Mesenteric fat pad (tissue), 1 donor: ENCODE measurements at places on chromosomes 5 and 9. TPM values are rescaled to one million over a fixed set of nuclear protein-coding genes. Genes with fewer than 3 reads are reported as not detected.

- DNase-seq: no peak
Observed at GRCh38 chr5:96946381-96946780, 10.5 kb downstream of the LNPEP start.

DNA sequence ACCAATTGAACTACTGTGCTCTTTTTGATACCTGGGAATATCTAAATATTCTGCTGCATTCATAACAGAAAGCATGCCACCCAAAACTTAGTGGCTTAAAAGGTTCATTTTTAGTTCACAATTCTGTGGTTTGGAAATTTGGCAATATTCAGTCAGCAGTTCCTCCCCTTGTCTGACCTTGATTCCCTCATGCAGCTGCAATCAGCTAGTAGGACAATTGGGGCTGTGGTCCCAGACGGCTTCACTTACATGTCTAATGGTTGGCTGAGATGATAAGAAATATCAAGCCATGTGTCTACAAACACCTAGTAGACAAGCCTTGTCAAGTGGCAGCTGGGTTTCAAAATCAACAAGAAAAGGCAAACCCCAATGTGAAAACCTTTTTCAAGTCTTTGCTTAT, 51.3 kb downstream of the ANXA1 start:
- no peak for DNase-seq

- DNase-seq: no peak
Observed at GRCh38 chr5:149865746-149866145, 78.8 kb downstream of the PDE6A start.

- no peak for DNase-seq
Observed at GRCh38 chr5:175685701-175686350, 28.0 kb downstream of the HRH2 start.

The SHISAL2B gene
- not detected for total RNA-seq
